ENCODE measurements at places on chromosomes 4 and X.

DNA sequence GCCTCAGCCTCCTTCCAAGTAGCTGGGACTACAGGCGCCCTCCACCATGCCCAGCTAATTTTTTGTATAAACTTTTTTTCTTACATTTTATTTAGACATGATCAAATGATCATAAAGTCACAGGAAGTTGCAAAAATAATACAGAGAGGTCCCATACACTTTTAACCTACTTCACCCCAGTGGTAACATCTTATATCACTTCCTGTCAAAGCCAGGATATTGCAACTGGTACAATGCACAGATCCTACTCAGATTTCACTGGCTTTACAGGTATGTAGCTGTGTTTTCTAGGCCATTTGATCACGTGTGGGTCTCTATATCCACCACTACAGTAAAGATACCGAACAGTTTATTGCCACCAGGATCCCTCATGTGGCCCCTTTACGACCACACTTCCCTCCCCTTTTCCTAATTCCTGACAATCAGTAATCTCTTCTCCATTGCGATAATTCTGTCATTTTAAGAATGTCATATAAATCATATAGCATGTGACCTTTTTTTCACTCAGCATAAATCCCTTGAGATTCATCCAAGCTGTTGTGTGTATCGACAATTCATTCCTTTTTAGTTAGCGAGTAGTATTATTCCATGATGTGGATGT lies 18.0 kb downstream of the RPS6KA3 start:
- DNase-seq = peak; percentile 14

DNA sequence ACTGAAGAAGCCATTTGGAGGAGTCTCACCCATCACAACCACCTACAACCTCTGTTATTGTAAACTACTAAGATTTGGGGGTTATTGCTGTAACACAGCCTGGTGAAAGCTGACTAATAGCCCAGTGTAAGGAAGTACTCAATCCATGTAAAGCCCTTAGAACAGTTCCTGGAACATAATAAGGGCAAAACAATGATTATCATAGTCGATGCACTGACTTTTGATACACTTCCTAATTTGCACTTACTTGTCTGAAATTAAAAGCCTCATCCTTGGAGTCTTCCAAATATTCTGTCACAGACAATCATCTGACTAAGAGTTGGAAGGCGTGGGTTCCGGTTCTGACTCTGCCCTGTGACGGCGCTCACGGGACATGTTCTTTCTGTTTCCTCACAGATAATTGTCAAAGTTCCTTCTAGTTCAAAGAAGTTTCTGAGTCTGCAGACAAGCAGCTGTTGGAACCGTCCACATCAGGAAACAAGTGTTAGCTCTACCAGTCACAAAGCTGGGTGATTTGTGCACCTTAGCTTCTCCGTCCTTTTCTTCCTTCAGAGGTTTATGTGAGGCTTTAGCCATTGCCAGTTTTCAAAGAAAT lies 33.4 kb upstream of the RASGEF1B start:
- DNase-seq = peak; percentile 79

- no peak for DNase-seq
These were observed 528 bp upstream of the SLC25A4 start for GRCh38 chr4:185142564-185142911.

DNA sequence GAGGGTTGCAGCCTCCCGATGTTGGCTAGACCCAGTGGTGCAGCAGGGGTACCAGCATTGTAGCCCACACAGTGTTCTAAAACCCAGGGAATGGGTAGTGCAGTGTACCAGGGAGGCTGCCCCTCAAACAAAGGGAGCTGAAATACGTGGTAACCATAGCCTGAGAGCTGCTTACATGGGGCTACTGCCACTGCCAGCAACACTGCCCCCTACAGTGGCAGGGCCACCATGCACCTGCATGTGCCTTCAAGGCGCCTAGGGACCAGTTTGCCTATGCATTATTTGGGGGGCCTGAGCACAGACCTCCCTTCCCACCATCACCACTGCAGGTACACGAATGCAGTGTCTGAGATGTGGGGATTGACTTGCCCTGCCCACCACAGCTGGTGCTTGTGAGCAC lies 21.0 kb upstream of the BMP15 start:
- DNase-seq = no peak

- no peak for DNase-seq
These were observed 330.2 kb downstream of the ZIC3 start for GRCh38 chrX:137896123-137896522.

- DNase-seq = no peak
These were observed 970.8 kb upstream of the TENM3 start for GRCh38 chr4:181272422-181272821.

GRCh38 chrX:116204932-116205331 lies 34.4 kb downstream of the AGTR2 start:
- DNase-seq = no peak

DNA sequence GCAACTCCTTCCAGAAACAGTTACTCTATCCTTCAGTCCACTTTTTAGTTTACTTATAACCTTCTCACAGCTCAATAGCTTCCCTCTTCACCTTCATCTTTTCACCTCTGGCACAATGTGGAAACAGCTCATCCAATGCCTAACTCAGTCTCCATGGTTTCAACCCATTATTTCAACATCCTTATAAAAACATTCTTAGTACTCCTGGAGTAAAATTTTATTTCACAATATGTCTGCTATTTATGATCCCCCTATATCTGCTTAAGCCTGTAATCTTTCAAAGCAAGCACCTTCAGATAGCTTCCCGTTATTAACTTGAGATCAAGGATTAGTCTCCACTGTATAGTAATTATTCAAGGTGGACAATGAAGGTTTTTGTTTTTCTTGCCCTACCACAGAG lies 156.3 kb downstream of the GASK1B start:
- no peak for DNase-seq

- no peak for DNase-seq
These were observed 212.3 kb downstream of the COX18 start for GRCh38 chr4:72857216-72857615.

DNA sequence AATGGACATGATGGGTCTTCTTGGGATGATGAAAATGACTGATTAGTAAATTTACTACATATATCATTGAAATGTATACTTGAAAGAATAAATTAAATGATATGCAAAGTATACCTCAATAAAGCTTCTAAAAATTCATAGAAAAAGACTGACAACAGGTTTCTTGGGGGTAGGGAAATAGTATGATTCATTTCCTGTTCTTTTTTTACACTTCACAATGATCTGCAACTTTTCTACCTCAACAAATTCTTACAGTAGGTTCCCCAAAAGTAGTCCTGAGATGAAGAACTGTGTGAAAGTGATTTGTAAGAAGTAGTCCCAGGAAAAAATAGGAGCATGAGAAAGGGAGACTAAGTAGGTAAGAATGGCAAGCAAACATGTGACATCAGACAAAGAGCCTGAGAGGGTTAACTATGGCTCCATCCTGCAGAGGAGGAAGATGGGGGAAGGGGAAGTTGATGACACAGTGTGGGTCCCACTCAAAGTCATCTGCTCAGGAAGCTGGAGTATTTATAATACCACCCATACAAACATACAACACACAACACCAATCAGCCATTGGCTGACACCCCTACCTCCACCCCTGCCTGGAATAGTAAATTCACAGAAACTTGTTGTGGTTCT lies 73.9 kb downstream of the ARHGAP6 start:
- DNase-seq = no peak

GRCh38 chr4:15434676-15435075 lies 6.8 kb downstream of the C1QTNF7 start:
- no peak for DNase-seq

DNA sequence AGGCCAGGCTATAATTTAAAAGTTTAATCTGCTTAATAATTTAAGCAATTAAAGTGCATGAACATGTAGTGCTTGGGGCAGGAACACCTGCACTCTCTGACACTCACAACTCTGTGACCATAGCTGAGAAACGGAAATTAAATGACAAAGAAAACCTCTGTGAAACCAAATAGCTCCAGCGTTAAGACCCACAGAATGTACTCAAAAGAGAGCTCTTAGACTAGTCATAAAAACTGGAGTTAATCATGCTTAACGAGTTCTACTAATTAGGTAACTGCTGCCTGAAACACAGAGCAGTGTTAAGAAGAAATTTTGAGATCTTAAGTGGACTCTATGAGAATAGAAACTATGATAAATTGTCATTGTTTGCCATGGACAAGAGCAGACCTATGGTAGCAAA lies 174.4 kb upstream of the SPIN4 start:
- DNase-seq = no peak

DNA sequence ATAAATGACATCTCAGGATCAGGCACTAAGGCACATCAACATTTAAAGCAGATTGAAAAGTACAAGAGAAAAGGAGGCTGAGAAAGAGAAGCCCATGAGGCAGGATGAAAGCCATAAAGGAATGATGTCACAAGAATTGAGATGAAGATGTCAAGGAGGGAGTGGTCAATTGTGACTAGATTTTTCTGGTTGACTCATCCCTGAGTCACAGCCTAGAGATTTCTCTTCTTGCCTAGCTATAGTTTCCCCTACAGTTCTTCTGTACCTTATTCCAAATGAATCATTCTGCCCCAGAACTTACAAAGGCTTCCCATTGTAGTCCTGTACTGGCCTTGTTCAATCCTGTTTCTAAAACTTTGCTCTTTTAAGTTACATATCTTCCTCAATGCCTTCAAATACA lies 3.4 kb upstream of the USP53 start:
- no peak for DNase-seq

- no peak for DNase-seq
These were observed 273.3 kb upstream of the LCORL start for GRCh38 chr4:18294846-18295245.

DNA sequence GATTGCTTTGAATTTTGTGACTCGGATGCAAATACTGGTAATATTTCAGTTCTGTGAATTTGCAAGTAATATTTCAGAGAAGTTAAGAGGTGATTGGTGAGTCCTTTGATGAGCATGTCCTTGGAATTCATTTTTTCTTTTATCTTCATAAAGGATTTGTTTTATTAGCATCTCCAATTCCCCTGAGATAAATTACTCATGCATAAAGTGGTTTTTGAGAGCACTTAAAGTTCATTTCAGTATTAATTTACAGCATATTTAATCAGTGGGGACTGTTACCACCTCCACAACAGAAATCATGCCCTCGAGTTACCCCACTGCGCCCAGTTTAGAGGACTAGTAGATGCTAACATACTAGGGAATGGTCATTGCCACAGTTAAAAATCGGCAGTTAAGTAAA lies 65.0 kb downstream of the ZFX start:
- no peak for DNase-seq

DNA sequence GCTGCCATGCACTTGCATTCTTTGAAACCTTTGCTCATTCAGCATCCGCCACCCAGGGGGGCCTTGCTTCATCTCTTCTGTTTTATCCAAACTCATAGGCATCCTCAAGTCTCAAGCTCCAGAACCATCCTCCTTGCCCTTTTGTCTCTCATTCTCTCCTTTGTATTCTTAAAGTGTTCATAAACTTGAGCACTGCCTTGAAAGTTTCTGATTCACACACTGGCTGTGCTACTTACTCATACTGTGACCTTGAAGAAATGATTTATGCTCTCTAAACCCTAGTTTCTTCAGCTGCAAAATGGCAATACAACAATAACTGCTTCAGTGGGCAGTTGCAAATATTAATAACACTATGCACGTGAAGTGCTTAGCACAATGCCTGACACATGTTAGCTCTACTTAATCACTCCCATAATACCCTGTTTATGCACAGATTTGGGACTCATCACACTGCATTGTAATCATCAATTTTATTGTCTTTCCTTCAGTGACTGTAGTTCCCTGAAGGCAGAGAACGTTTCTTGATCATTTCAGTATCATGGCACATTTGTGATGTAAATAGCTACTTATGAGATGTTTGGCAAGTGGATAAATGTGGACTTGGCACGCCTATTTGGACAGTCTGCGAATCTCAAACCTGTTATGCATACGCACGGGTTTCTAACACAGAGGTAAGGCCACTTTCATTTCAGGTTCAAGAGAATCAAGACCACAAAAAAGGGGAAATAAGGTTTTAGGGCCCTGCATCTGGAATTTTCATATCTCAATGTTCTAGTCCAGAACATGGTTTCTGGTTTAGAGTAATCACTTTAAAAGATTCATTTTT lies 291.0 kb downstream of the LDB2 start:
- DNase-seq = no peak

- no peak for DNase-seq
These were observed 15.6 kb downstream of the MAEA start for GRCh38 chr4:1305261-1305711.

- DNase-seq = no peak
These were observed 215.6 kb upstream of the PPARGC1A start for GRCh38 chr4:24105327-24106038.

DNA sequence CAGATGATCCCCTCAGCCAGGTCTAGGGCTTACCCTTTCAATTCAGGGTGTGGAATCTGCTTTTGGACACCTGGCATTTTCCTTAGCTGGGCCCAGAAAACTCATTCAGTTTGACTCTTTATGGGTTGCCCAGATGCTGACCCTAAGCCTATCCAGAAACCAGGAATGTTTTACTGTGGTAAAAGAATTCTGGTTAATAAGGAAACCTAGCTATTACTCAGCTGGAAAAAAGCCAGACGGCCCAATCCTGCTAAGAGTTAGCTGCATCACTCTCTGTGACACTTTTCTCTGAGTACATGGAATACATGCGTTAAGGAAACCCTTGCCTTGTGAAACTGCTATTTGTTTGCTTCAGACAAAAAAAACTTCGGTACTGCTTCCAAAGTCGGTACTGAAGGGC lies 28.0 kb downstream of the ING2 start:
- no peak for DNase-seq

DNA sequence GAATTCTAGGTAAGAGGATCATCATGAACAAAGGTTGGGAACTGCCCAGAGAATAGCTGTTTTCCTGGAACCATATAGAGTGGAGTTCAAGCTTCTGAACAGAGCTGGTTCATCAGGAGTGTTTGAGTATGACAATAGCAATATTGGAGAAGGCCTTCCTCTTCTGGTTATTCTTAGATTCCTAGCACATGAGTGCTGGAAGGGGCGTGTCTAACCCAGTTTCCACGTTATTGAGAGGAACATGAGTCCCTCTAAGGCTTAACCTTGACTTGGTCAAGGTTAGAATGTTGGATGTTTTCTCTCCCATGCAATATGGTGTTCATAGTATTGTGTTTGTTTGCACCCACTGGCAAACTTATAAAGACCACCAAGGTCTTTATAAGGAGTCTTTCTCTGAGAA lies 101.3 kb downstream of the TSPAN7 start:
- DNase-seq = no peak

DNA sequence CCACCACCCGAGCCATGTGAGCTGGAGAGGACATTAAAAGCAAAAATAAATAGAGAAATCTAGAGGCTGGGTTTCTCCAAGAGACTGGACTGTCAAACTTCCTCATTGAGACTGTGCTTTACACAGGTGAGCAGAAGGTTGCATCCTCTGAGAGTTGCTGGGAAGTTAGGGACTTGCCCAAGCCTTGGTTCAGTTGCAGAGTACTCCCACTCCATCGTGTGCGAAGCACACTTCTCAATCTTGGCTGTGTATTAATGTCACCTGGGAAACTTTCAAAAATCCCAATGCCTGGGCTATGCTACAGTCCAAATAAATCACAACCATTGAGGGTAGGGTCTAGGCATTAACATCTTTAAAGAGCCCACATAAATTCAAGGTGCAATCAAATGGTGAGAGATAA lies 89.2 kb downstream of the ZNF330 start:
- DNase-seq = no peak

GRCh38 chrX:63514569-63515080 lies 163.5 kb upstream of the SPIN4 start:
- DNase-seq = no peak
